Activated CD4-positive, alpha-beta T cell treated with anti-CD3 and anti-CD28 coated beads for 24 hours (primary cell): ENCODE measurements at places on chromosomes 1 and 21.

DNA sequence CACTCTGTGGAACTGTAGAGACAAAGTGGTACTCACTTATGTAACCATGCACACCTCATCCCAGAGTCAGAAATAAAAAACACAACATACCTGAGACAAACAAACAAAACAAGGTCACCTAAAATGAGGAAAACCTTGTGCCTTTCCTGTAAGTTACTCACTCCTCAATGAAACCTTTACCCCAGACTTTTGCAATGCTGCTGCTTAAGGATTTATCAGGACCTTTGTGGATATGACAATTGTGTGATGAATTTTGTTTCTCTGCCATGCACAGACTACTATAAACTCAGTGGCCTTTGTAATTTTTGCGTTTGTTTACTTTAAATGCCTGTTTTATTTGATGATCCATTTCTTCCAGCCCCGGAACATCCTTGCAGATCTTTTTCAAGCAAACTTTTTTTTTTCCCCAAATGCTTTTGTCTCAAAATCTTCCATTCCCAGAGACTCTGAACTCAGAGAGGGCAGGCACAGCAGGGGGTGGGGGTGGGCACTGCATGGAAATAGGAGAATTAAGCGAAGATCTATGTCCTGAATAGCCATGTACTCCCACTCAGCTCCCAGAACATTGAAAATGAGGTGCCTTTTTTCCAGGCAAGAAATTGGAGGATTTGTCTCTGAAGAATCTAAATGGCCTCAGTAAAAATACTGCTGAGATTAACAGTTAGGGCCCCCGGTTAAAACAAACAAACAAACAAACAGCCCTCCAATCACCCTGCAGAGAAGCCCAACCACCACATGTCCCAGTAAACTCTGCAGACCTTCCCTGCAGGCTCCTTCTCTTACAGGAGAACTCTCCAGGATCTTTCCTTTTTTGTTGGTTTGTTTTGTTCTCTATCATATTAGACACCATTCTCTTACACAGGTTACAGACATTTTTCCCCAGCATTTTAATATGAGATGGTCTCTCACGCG, 22.6 kb upstream of the SIM2 start:
- no peak for DNase-seq

- DNase-seq: no peak
Measured at GRCh38 chr1:157448636-157449035, 103.7 kb downstream of the FCRL5 start.

DNA sequence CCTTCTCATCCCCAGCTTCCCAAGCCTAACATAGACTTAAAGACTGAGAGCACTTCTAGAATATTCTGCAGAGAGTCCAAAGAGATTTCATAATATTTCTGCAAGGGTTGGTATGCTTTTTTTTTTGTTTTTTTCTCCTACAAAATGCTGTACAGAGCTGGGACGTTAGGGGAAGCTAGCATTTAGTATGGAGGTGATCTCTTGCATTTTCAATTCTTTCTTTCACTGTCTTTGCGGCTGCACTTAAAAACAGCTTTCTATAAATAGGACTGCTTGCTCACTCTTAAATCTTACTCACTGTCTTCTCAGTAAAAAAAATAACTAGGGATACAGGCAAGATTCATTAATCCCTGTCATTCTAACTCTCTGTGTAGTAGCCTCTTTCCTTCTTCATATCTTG, 7.4 kb downstream of the DSCAM start:
- no peak for DNase-seq

DNA sequence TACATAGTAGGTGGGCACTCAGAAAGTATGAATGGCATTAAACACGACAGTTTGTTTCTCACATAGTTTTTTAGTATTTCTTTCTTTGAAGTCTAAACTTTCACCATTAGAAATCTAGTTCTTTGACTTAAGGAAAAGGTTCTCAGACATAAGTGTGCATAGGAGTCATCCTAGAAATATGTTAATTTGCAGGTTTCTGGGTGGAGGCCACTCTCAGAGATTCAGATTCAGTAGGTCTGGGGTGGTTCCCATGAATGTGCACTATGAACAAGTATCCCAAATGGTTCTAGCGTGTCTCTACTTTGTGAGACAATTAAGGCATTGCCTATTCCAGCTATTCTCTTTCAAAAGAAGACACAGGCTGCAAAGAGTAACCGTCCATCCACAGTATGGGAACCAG, 119.3 kb downstream of the NGF start:
- DNase-seq: no peak

GRCh38 chr1:179323436-179323835, 29.8 kb downstream of the SOAT1 start:
- no peak for DNase-seq

- no peak for DNase-seq
Measured at GRCh38 chr1:25198663-25199252, 33.5 kb downstream of the SYF2 start.

- DNase-seq: no peak
Measured at GRCh38 chr1:63937461-63938022, 163.7 kb downstream of the ROR1 start.

GRCh38 chr21:42614396-42614795, 39.0 kb upstream of the PDE9A start:
- DNase-seq: no peak

- no peak for DNase-seq
Measured at GRCh38 chr1:167601442-167602383, 28.3 kb upstream of the RCSD1 start.

DNA sequence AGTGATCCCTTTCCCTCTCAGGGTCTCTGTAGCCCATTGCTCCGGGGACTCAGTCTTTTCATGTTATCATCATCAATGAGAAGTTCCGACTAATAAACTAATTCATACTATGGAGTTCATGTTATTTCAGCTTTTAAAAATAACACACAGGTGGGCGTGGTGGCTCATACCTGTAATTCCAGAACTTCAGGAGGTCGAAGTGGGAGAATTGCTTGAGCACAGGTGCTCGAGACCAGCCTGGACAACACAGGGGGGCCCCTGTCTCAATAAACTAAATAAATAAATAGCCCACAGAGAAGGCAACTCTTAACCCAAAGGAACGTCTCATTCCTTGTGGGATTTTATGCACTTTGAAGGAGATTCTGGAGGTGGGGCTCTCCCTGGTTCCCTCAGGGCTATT, 14.5 kb downstream of the MYBPH start:
- DNase-seq: no peak

DNA sequence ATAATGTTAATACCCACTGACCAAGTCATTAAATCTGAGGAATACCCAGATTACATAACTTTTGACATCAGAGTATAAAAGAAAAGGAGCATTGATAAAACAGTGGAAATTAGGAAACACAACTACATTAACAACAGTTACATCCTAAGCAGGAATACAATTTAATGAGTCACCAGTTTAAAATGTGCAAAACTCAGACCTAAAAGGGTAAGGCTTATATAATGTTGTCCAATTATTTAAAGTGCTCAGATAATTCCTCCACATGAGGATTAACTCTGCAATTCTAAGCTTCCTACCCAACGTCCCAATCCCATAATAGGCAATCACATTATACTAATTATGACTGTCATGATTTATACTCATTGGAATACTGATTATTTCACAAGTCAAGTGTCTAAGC, 50.5 kb downstream of the ABL2 start:
- no peak for DNase-seq

DNA sequence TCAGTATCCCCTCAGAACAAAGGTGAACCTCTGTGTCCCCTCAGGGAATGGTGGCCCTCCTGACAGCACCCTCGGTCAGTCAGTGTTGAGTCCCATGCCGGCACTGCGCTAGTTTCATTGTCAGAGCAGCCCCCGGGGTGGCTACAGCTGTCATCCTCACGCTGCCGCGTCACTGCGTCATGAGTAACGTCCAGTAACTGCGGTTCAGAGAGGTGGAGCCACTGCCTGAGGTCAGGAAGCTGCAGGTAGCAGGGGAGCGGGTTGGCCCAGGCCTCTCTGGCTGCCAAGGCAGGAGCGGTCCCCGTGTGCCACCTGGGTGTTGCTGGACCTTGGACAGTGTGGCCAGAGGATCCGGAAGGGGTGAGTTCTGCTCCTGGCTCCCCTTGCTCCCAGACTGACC, 20.2 kb upstream of the WNT4 start:
- no peak for DNase-seq

- no peak for DNase-seq
Measured at GRCh38 chr1:42427240-42427639, 28.6 kb downstream of the ZMYND12 start.

- DNase-seq: no peak
Measured at GRCh38 chr1:242523719-242524570, 552 bp downstream of the PLD5 start.

- DNase-seq: no peak
Measured at GRCh38 chr1:21534674-21535378, 25.6 kb downstream of the ALPL start.

- DNase-seq: no peak
Measured at GRCh38 chr1:9827558-9828185, 3.9 kb upstream of the CLSTN1 start.

DNA sequence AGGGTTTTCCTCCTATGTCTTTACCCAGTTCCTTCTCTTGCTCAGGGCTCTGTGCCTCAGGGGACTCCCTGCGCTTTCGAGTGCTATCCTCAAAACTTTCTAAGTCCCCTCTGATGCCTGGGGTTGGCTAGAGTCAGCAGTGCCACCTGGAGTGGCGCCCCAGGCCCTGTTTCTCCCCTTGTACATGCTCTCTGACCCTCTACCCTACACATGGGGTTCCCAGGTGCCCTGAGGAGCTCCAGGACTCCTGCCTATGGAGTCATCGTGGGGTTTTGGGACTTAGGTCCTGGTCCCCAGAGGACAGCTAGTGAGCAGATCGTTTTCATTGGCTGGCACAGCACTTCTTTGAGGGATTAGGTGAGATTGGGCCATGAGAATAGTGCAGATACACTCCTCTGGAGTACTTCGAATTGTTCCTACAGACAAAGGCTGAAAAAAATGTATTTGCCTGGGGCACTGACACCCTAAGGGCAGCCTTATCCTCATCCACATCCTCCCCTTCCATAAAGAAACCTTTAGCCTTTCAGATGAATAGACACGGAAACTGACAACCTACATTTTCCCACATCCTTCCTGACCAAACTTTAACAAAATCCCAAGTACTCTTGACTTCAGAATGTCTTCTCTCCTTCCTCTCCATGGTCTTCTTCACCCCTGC, 41.5 kb downstream of the LGR6 start:
- no peak for DNase-seq

GRCh38 chr1:60972841-60973364, 109.5 kb upstream of the NFIA start:
- DNase-seq: no peak

GRCh38 chr1:180946541-180947498, 34.1 kb downstream of the KIAA1614 start:
- no peak for DNase-seq

- DNase-seq: no peak
Measured at GRCh38 chr1:247656221-247656875, 23.2 kb downstream of the OR13G1 start.

- DNase-seq: no peak
Measured at GRCh38 chr1:12333036-12333785, 103.4 kb downstream of the VPS13D start.

GRCh38 chr1:39122056-39122455, 82.4 kb upstream of the MACF1 start:
- DNase-seq: no peak

GRCh38 chr1:172916116-172916515, 134.6 kb downstream of the TNFSF18 start:
- DNase-seq: no peak

DNA sequence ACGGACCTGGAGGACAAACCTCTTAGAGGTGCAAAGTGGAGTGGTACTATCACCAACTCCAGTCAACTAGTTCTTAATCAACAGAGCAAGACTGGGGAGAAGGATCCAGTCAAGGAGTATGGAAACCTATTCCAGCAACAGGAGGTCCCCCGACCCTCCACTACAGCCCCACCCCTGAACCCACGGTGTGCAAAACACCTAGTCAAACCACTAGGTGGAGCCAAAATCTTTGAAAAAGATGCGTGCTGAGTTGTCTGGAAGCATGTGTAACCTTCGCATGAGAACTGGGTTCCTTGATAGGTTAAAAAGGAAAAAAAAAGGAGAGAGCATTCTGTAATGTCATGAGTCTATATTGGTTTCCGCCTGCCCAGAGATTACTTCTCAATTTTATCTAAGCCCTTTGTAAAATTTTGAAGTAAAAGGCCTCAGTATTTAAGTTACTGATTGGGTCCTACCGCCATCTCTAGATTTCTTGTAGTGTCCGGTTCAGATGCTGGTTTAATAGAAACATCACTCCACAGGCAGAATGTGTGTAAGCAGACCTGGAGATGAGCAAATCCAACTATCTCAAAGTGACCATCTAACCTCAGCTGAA, 81.9 kb upstream of the HAO2 start:
- DNase-seq: no peak

DNA sequence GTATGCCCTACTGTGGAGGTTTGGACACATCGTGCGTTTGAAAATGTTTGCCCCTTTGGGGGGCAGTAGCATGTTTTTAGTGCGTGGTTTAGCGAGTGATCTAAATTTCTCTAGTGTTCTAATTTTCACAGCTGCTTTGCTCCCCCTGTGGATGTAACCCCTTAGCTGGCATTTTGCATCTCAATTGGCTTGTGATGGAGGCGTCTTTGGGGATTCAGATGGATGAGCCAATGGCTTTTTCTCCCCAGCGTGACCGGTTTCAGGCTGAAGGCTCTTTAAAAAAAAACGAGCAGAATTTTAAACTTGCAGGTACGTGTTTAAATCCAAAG, 836 bp downstream of the CDC7 start:
- DNase-seq: no peak

DNA sequence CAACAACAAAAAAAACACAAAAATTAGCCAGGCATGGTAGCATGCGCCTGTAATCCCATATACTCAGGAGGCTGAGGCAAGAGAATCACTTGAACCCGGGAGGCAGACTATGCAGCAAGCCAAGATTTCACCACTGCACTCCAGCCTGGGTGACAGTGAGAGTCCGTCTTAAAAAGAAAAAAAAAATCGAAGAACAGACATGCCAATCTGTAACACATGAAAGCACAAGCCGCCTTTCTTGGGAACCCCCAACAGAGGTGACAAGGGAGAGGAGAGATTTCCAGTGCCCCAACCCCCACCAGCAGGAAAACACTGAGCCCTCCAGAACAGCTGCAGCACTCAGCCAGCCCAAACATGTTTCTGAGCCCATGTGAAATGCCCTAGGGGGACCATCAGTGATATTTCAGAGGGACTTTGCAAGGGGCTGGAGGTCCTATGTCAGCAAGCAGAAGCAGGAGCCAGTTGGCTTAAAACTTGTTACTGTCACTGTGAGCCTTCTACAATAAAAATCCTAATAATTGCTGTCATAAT, 14.2 kb upstream of the EFNA1 start:
- no peak for DNase-seq

GRCh38 chr1:24421502-24421901, 5.9 kb downstream of the NIPAL3 start:
- no peak for DNase-seq

GRCh38 chr1:158801396-158801795, 20.4 kb upstream of the OR6N2 start:
- no peak for DNase-seq

GRCh38 chr1:69585666-69586065, 17.9 kb downstream of the LRRC7 start:
- no peak for DNase-seq
